ENCODE measurements at places on chromosomes 16 and 17.
A peak's percentile ranks its signal among the peaks of the same experiment; 100 is the strongest.

- no peak for DNase-seq
Measured at GRCh38 chr17:47742319-47743181, 9.5 kb downstream of the TBX21 start.

DNA sequence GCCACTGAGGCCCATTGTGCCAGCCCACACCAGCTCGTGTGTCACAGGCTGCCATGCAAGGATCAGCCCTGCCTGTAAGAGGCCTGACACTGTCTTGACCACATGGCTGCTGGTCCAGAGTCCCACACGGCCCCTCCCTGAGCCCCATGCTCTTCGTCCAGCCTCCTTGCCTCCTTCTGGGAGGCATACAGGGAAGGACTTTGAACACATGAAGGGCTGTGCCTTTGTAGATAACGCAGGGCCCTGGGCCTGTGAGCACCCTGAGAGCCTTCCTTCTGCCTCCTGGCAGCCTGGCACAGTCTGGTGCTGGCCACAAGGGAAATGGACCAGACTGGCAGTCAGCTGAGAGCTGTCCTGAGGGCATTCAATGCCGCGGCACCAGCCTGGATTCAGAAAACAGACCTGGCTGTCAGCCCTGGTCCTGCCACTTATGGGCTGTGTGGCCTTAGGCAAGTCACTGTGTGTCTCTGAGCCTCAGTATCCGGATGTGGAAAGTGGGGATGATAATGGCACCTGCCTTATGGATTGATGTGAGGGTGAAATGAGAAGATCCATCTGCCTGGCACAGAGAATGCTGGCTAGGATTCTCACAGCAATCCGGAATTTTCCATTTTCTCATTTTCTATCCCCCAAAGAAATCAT lies 19.2 kb upstream of the SPNS2 start:
- no peak for DNase-seq

GRCh38 chr17:43125133-43125966 lies at the start of gene BRCA1:
BRCA1 (minus strand) TSS chr17:43125364; CDS start chr17:43124096, 1,268 bp downstream.
- DNase-seq = peak; percentile 95

DNA sequence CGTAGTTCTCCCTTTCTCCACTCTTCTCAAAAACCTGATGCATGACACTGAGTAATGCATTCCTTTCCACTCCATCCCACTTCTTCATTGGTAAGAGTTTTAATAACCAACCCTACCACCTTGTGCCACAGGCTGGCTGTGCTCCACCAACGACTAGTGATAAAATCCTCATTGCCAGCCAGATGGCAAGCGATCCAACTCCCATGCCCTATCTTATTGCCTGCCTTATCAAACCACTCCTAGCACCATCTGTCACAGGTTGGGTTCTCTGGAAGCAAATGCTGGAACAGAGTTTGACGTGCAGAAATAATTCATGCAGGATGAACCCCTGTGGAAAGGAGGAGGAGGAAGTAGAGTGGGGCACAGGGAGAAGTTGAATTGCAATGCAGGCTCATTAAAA lies 99.5 kb downstream of the CHD9NB start:
- no peak for DNase-seq

DNA sequence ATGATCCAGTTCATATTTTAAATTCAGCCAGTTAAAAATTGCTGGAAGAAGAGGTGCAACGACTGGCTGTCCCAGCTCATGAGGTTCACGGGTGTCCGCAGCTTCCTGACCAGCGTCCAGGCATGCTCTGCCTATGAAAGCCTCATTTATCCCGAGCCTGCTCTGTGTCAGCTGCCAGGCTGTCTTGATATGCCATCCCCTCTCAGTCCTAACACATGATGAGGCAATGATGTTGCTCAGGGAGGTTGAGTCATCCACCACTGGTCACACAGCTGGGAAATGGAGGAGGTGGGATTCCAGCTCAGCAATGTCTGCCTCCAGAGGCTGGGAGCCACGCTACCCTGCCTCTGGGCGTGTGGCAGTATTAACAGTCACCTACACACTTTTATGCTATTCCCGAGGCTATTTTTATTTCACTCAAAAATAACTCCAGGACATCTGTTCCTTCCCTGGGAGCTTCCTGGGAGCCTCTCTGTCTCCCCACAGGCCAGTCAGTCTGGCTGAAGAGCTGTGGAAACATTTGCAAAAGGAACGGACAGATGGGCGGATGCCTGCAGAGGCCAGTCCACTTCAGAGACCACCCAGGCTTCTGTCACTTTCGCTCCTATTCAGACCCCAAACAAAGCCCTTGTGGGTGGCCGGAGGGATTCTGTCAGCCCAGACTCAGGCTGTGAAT lies 22.5 kb downstream of the RAB11FIP4 start:
- DNase-seq = peak; percentile 37

DNA sequence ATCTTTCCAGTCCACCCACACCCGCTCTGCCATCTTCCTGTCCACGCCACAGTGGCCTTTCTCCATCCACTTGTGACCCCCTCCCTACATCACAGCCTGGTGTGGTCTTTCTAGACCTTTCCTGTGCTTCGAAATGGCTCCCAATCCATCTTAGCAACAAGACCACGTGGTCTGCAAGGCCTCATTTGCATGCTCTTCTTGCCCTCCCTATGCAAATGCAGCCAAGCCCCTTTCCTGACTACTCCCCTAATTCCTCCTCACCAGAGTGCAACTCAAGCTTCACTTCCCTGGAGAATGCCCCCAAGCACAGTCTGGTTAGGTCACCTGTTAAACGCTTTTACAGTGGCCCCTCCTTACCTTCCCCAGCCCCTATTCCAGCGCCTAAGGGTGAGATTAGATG lies 6.1 kb downstream of the PPP1R9B start:
- DNase-seq = no peak

DNA sequence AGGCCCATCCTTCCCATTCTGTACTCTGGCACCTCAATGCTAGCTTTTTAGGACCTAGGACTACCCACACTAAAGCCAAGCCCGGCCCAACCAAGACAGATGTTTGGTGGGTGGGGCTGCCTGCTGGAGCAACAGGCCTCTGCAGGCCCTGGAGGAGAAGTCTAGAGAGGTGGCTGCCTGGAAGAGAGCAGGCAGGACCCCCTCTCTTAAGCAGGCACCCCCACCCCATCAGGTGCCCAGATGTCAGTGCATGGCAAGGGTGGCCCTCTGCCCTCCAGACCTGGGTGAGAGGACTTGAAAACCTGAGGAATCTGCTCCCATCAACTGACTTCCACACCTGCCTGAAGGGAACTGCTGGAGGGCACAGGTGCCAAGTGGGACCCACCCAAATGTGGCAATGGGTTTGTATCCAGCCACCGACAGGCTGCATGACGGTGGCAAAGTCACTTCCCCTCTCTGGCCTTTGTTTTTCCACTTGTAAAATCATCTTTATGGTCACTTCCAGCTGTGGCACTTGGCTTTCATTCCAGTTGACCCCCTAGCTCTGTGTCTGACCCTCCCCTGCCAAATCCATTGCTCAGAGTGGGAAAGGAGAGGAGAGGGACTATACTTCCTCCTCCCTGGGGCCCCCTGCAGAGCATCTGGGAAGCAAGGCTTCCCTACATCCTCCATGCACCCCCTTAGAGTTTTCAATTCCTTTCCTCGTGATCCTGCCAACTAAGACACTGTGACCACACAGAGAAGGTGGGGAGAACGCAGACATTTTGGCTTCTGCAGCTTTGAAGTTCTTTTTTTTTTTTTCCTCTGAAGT lies 1.7 kb upstream of the STAT5A start:
- peak; percentile 65 for DNase-seq

DNA sequence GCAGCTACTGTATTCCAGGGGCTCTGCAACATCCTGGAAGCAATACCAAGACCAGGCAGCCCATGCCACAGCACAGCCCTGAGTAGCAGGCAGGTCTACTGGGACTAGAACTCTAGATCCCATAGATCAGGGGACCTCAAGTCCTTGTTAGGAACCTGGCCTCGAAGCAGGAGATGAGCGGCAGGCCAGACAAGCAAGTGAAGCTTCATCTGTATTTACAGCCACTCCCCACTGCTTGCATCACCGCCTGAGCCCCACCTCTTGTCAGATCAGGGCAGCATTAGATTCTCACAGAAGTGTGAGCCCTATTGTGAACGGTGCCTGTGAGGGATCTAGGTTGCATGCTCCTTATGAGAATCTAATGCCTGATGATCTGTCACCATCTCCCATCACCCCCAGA lies 295.7 kb upstream of the TNRC6C start:
- no peak for DNase-seq

- DNase-seq = peak; percentile 78
Measured at GRCh38 chr16:84738255-84739038, 38.6 kb downstream of the USP10 start.

- DNase-seq = no peak
Measured at GRCh38 chr16:85441890-85442670, 171.0 kb upstream of the GSE1 start.

DNA sequence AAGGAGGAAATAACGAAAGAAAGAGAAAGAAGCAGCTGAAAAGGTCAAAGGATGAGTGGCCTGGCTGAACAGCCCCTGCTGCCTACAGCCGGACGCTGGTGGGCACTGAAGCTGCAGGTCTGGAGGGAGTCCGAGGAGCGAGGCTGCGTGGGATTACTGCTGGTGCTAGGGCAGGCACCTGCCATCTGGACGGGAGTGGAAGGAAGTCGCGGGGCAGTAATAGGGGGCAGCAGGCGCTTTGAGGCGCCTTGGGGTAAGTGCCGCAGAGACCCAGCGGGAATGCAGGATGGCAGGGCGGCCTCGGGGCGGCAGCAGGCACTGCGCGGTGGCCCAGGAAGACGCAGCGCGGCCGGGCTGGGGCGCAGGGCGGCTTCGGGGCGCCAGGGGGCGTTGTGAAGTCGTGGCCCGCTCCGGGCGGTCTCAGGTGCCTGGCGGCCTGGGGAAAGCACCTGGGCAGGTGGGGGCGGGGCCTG lies 303 bp upstream of the SCNN1G start:
- DNase-seq = peak; percentile 74

DNA sequence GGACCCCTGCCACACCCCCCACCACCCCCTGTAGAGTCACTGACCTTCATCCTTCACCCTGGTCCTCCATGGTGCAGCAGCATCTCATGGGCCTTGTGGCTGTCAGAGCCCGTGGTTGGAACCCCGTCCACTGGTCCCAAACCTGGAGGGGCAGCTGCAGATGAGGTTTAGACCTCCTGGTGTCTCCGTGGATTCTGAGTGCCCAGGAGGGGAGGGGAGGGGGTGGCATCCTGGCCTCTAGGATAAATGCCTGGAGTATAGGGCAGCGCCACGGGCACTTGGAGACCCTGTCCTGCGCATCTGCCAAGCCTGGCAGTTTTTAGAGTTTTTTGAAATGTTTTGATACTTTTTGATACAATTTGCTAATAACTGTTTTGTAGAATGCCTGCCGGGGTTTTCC lies 17.5 kb downstream of the KLHL36 start:
- DNase-seq = no peak

GRCh38 chr17:13158494-13159240 lies 140.8 kb upstream of the ELAC2 start:
- DNase-seq = no peak

GRCh38 chr17:51353296-51353695 lies 93.0 kb downstream of the UTP18 start:
- no peak for DNase-seq

- DNase-seq = no peak
Measured at GRCh38 chr17:28777178-28777577, 33.4 kb downstream of the TRAF4 start.

DNA sequence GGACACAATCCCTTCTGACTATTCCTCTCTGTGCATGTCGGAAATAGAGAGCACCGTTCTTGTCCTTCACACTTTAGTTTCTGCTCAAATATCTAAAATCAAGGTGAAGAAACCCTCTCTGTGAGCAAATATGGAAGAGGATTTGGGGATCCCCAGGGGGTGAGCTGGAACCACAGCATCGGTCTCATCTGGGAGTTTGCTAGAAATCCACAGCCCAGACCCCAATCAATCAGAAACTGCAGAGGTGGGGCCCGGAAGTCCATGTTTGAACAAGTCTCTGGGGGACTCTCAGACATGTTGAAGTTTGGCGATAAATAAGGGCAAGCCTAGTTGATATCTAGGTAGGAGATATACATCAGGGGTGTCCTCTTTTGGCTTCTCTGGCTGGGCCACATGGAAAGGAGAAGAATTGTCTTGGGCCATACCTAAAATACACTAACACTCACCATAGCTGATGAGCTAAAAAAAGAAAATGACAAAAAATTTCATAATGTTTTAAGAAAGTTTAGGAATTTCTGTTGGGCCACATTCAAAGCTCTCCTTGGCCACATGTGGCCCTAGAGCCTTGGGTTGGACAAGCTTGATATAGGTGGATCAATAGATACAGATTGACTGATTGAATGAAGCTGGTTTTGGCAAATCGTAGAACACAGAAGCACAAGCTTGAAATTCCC lies 168.0 kb upstream of the FOXF1 start:
- peak; percentile 8 for DNase-seq

GRCh38 chr16:20260215-20261009 lies 66.9 kb downstream of the GP2 start:
- DNase-seq = no peak

GRCh38 chr17:68343976-68344375 lies 52.7 kb downstream of the ARSG start:
- DNase-seq = no peak

- no peak for DNase-seq
Measured at GRCh38 chr17:15440347-15440746, 27.1 kb downstream of the CDRT4 start.

DNA sequence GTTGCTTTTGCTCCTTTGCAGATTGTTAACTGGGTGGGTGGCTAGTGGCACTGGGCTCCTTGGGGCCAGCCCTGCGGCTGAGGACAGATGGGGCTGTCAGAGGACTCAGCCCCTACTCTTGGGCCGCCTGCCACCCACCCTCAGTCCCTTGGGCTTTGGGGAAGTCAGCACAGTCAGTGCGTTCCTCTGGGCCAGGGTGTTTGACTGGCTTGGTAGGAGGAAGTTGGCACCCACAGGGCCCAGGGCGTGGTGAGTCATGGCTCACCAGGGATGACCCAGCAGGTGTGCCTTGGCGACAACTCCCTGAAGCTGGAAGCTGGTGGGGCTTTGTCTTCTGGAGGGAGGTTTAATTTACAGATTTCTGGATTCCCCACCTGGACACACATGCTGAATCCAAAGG lies 32.4 kb downstream of the HAPSTR1 start:
- DNase-seq = peak; percentile 81

GRCh38 chr16:5045499-5046115 lies 11.9 kb upstream of the NAGPA start:
- DNase-seq = peak; percentile 50

- DNase-seq = no peak
Measured at GRCh38 chr16:89847051-89847939, 19.0 kb downstream of the SPIRE2 start.

DNA sequence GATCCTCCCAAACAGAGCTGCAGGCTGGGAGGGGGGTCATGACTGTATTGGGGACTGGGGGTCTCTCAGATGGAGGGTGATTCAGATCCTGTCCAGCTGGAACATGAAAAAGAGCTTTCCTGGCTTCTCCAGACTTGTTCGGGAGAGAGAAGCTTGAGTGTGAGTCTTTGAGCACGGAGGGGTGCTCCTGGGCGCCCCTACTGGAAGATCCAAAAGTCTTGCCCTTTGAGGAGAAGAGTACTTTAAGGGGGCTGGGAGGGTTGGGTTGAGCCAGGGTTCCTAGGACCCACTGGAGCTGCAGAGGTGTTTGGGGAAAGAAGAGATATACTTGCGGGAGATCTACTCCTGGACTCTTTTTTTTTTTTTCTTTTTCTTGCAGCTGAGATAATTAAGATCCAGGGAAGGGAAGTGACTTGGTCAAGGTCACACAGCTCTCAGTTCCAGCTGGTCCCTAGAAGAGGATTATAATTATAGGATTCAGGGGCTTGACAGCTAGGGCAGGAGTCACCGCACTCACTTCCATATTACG lies 8.4 kb downstream of the RARA start:
- DNase-seq = no peak
